ENCODE measurements at places on chromosomes 11 and 22.

GRCh38 chr22:43315687-43316217, 27.4 kb downstream of the SCUBE1 start:
- H3K36me3 ChIP-seq = no peaks in the 10 kb centered on the region
- H3K4me3 ChIP-seq = no peak overlapping the region
- DNase-seq = no peak
- H3K27me3 ChIP-seq = no peaks in the 10 kb centered on the region
- peaks cover 5% of the 10 kb centered on the region for H3K4me1 ChIP-seq

DNA sequence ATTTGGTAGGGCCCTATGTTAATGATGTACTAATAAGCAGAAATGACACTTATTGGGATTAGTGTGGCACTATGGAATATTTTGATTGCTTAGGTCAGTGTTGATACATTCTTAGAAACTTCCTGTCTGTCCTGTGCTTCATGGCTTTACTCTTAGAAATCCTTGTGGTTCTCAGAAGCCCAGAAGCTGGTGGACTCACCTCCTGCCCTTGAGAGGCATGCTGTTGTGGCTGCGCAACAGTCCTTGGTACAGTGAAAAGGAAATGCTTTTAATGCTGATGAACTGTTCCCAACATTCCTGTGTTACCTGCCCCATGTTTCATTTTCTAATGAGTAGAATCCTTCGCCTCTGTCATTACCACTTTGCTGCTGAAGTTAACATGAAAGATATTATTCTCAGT, 52.4 kb upstream of the MYO18B start:
- DNase-seq = no peak
- H3K4me3 ChIP-seq = no peak overlapping the region
- no peaks in the 10 kb centered on the region for H3K36me3 ChIP-seq
- H3K4me1 ChIP-seq = no peaks in the 10 kb centered on the region
- H3K27me3 ChIP-seq = no peaks in the 10 kb centered on the region

GRCh38 chr22:49960159-49961004, at the start of gene PIM3:
TSS of gene PIM3 (plus strand) at chr22:49960772. CDS start at chr22:49960948, 176 bp downstream.
- H3K27me3 ChIP-seq = no peaks in the 10 kb centered on the region
- no peak within 1 kb of the TSS for H3K27ac ChIP-seq
- peak within 1 kb of the TSS; percentile 88 for H3K4me3 ChIP-seq
- peaks cover 19% of the 10 kb centered on the region for H3K36me3 ChIP-seq
- DNase-seq = no peak
- H3K4me1 ChIP-seq = peaks cover 13% of the 10 kb centered on the region

DNA sequence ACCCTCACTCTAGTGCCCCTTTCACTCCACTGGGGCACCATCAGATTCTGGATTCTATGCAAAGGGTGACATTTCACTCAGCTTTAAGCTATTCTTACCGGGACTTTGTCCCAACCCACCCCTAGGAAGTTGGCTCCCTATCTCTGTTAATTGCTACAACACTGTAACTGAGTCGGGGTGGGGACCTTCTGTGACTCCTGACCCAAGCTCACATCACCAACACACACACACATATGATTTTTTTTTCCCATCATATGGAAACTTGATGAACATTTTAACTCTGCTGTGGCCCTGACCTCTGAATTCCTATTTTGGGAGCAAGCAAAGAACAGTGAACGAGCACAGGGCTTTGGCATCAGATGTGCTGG, 16.6 kb downstream of the USH1C start:
- H3K27me3 ChIP-seq = no peaks in the 10 kb centered on the region
- DNase-seq = no peak
- no peak overlapping the region for H3K4me3 ChIP-seq
- no peaks in the 10 kb centered on the region for H3K36me3 ChIP-seq
- H3K27ac ChIP-seq = no peak overlapping the region

DNA sequence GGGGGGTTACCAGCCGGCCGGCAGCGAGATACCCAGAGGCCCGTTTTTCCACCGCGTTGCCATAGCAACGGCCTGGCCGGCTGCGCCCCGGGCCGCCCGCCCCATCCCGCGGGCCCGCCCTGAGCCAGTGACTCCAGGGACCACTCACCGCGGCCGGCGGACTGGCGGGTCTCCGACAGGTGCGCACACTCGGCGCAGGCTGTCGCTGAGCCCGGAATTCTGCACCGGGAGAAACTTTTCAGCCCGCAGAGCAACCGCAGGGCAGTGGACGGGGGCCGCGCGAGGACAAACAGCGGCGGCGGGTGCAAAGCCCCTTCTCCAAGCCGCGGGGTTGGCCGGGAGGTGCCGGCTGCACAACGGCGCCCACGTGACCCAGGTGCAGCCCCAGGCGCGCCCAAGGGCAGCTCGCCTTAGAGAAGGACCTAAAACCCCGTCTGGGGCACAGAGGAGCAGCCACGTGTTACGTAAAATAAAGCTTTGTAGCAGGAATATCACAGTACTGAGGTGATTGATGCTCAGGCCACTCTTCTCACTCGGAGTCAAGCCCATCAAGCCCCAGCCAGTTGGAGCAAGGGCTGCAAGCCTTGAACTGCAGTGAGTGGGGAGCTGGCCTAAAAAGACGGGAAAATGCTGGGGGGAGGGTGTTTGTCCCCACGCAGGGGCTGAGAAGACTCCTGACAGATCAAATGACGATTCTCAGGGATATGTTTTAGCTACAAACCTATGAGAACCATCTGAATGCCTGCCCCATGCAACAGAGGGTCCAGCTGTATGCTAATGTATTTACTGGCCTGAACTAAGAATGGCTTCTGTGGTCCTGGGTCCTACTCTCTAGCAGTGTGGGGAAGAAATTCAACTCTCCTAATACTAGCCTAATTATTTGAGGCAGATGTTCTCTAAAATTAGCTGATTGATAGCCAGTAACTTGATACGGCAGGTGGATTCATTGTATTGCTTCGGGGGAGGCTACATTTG, at the start of gene STK33:
Gene STK33 (minus strand): TSS at position 294 of the 975 bp plus-strand sequence. CDS start 119,323 bp downstream, outside the sequence.
- no peaks in the 10 kb centered on the region for H3K27me3 ChIP-seq
- H3K4me1 ChIP-seq = no peaks in the 10 kb centered on the region
- no peaks in the 10 kb centered on the region for H3K36me3 ChIP-seq
- peak within 1 kb of the TSS; percentile 79 for H3K4me3 ChIP-seq
- no peak within 1 kb of the TSS for H3K27ac ChIP-seq

DNA sequence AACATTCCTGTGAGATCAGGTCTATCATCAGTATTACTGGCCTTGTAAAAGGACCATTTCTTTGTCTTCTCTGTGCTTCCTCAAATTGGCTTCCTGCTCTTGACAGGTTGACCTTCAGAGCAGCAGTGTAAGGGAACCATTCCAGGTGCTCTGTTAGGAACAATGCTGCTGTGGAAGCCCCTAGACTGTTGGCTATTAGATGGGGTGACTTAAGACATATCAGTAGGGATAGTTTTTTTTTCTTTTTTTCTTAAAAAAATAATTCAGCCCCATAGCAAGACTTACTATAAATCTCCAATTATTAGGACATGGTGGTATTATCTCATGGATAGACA, 37.6 kb downstream of the COA4 start:
- H3K27ac ChIP-seq = no peak overlapping the region
- H3K27me3 ChIP-seq = no peaks in the 10 kb centered on the region
- no peaks in the 10 kb centered on the region for H3K36me3 ChIP-seq
- no peaks in the 10 kb centered on the region for H3K4me1 ChIP-seq
- no peak overlapping the region for H3K4me3 ChIP-seq
- no peak for DNase-seq

- no peak overlapping the region for H3K4me3 ChIP-seq
- no peaks in the 10 kb centered on the region for H3K27me3 ChIP-seq
- H3K27ac ChIP-seq = no peak overlapping the region
- H3K4me1 ChIP-seq = 0 out of 2 replicates have a peak, but pooled peaks cover 1% of the 10 kb centered on the region
- DNase-seq = no peak
Observed at GRCh38 chr11:16169541-16169940, 186.8 kb downstream of the SOX6 start.

DNA sequence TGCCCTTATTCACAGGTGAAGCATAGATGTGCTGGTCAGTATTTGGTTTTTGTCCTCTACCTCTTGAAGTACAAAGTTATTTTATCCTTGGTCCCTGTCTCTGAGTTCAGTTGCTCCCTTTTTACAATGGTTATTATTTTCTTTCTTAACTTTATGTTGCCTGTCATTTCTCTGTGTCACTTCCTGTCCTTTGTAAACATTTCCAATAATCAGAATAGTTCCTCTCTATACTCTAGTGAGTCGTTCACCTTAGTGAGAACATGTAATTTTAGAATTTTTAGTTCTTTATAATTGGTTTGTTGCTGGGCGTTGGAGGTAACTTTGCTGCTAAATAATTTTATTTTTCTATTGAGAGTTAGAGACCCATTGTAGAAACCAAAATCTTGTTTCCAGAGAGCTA, 16.0 kb downstream of the CSTPP1 start:
- no peak overlapping the region for H3K27ac ChIP-seq
- no peak for DNase-seq
- H3K4me3 ChIP-seq = no peak overlapping the region
- no peaks in the 10 kb centered on the region for H3K4me1 ChIP-seq

- H3K27ac ChIP-seq = no peak overlapping the region
- DNase-seq = no peak
- no peaks in the 10 kb centered on the region for H3K27me3 ChIP-seq
- H3K4me1 ChIP-seq = no peaks in the 10 kb centered on the region
- H3K4me3 ChIP-seq = no peak overlapping the region
Observed at GRCh38 chr11:36130401-36130800, 158.8 kb downstream of the COMMD9 start.

- H3K27me3 ChIP-seq = no peaks in the 10 kb centered on the region
- no peaks in the 10 kb centered on the region for H3K4me1 ChIP-seq
- H3K36me3 ChIP-seq = no peaks in the 10 kb centered on the region
- DNase-seq = no peak
Observed at GRCh38 chr11:82754410-82754809, 20.7 kb upstream of the FAM181B start.

GRCh38 chr11:63635762-63636465, 21.7 kb upstream of the PLAAT3 start:
- peaks cover 5% of the 10 kb centered on the region for H3K36me3 ChIP-seq
- no peak overlapping the region for H3K4me3 ChIP-seq
- no peaks in the 10 kb centered on the region for H3K27me3 ChIP-seq
- no peak for DNase-seq
- no peak overlapping the region for H3K27ac ChIP-seq
- peaks cover 2% of the 10 kb centered on the region for H3K4me1 ChIP-seq

DNA sequence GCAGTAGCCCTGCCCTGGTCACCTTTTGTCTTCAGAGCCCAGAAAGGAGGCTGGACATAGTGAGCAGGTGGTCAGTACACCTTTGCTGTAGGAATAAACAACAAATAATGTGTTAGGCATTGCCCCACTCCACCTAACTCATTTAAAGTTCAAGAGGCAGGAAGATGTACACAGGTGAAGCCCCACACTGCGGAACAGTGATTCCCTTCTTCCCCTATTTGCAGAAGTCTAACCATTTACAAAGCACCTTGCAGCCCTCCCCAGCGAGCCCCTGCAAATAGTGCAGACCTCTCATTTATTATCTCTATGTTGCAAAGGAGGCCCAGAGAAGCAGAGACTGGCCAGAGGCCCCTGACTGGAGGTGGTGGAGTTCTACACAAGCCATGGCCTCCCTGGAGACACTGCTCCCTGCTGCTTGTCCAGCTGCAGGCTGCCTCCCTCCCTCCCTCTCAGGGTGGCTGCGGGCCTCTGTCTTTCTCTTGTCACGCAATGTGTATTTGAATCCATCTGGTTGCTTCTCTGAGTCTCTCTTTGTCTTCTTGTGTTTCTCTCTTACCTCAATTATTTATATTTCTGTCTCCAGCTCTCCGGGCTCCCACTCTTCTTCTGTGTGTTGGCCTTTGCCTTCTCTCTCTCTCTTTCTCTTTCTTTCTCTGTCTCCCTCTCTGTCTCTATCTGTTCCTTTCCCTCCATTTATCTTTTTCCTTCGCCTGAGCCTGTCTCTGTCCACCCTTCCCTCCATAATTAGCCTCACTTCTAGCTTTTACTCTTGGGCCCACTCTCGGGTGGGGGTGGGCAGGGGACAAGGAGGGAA, 59.1 kb upstream of the PRDM11 start:
- no peaks in the 10 kb centered on the region for H3K27me3 ChIP-seq
- DNase-seq = no peak
- H3K36me3 ChIP-seq = no peaks in the 10 kb centered on the region
- peaks cover 5% of the 10 kb centered on the region for H3K4me1 ChIP-seq
- H3K27ac ChIP-seq = no peak overlapping the region

- H3K36me3 ChIP-seq = peaks cover 23% of the 10 kb centered on the region
- no peak overlapping the region for H3K4me3 ChIP-seq
- no peak overlapping the region for H3K27ac ChIP-seq
- H3K4me1 ChIP-seq = no peaks in the 10 kb centered on the region
Observed at GRCh38 chr11:108206171-108206570, 16.3 kb downstream of the NPAT start.

DNA sequence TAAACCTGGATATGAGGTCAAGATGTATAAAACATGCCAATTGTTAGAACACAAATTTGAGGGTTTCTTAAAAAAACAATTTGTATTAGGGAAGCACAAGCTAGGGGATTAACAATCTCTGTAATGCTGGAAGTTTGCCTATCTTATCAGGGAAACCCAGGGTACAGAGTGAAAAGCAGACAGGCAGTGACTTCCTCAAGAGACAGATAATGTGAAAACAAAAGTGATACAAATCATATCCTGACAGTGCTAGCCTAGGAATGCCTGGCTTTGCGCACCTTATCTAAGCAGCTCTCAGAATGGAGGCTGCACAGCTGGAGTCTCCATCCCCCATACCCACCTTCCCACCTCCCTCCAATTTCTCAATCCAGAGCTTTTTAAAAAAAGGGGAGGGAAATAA, 22.5 kb upstream of the RBX1 start:
- no peaks in the 10 kb centered on the region for H3K4me1 ChIP-seq
- H3K27me3 ChIP-seq = no peaks in the 10 kb centered on the region
- H3K27ac ChIP-seq = no peak overlapping the region
- peaks cover 3% of the 10 kb centered on the region for H3K36me3 ChIP-seq
- H3K4me3 ChIP-seq = no peak overlapping the region

DNA sequence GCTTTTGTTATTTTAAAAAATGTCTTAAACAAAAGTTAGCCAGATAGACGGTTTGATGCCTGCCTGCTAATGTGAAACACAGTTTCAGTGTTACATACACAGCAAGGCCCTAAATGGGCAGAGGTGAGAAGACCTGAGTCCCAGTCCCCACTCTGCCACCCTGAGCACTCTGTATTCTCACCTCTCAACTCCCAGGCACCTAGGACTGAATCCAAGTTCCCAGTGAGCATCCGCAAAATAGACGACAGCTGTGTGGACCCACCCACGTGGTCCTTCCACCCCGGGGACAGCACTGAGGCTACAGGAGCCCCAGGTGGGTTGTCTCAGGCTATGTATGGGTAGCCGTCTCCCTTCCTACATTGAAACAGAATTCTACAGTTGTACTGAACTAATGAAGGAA, 111.5 kb downstream of the RPL27A start:
- H3K36me3 ChIP-seq = no peaks in the 10 kb centered on the region
- no peak overlapping the region for H3K27ac ChIP-seq
- H3K4me3 ChIP-seq = no peak overlapping the region
- H3K4me1 ChIP-seq = peaks cover 2% of the 10 kb centered on the region
- DNase-seq = no peak

DNA sequence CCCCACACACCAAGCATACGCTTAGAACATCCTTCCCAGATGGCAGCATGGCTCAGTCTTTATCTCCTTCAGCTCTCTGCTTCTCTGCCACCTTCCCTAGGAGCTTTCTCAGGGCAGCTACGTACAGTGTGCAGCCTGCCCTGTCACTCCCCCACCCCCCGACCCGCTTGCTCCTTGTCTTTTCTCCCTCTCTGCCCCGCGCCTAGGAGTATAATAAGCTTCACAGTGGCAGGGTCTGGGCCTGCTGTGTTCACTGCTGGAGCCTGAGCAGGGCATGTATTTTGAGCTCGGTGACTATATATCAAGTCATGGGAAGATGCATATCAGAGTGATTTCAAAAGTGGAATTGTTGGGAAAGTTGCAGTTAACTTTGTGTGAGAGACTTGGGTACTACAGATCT, 55.8 kb upstream of the ADSL start:
- DNase-seq = no peak
- peaks cover 3% of the 10 kb centered on the region for H3K36me3 ChIP-seq
- H3K4me1 ChIP-seq = no peaks in the 10 kb centered on the region
- H3K27me3 ChIP-seq = no peaks in the 10 kb centered on the region
